ENCODE measurements at places on chromosomes 7 and 10.

DNA sequence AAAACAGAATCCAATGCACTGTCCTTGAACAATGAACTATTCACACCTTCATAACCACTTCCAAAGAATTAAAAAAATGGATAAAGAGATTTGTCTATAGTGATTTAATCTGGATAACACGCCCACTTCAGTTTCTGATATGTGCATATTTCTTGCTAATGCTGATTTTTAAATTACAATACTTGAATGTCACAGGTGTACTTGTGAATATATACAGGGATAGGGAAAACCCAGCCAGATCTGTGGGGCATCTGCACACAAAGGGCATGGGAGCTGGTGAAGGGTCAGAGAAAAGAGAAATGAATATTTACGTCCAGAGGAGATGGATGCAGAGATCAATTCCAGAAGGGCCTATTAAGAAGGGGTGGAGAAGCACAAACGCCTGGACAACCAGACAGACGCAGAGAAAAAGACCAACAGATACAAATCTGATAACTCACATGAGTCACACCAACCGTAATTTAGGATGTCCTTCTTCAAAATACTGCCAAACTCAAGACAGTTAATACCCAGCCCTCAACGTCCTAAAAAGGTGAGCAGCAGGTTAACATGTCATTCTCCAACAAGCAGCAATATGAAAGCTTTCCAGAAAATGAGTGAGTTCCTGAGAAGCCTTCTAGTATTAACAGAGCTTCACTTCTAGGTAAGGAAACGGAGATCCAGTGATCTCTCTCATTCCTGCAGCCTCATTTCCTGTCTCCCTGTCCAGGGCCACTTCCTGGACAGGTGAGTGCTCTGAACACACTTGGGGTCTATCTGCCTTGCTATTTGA is 41.9 kb downstream of the PIP4K2A start:
- DNase-seq = no peak

GRCh38 chr7:85030893-85031292 is 156.0 kb downstream of the SEMA3D start:
- DNase-seq = peak; percentile 54

DNA sequence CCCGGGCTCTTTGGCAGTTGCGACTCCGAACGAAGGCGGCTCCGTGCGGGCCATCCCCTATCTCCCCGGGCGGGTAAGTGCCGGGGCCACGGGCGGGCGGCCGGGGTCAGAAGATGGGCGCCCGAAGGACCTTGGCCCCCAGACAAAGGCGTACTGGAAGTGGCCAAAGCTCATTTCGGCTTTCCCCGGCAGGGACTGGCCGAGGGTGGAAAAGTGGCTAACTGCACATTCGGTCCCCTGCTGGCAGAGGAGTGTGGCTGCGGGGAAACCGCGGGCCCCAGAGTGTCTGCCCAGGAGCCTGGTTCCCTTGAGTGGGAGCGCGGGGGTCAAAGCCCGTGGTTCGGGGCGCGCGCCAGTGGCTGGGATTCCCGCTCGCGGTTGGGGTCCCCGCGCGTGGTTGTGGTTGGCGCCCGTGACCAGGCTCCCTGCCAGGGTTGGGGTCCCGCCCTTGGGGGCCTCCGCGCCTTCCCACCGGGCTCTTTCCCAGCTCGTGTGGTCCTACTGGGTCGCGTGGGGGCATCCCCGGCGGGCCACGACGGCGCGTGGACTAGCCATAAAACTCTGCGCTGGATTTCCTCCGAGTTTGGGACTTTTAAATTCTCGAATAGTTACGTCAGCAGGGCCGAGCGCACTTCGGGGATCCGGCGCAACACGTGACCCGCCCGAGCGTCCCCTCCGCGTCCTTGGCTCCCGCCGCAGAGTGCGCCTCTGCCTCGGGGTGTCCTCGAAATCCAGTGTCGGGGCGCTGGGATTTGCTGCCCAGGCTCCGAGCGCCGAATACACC is 124.4 kb downstream of the TACC2 start:
- DNase-seq = peak; percentile 27

DNA sequence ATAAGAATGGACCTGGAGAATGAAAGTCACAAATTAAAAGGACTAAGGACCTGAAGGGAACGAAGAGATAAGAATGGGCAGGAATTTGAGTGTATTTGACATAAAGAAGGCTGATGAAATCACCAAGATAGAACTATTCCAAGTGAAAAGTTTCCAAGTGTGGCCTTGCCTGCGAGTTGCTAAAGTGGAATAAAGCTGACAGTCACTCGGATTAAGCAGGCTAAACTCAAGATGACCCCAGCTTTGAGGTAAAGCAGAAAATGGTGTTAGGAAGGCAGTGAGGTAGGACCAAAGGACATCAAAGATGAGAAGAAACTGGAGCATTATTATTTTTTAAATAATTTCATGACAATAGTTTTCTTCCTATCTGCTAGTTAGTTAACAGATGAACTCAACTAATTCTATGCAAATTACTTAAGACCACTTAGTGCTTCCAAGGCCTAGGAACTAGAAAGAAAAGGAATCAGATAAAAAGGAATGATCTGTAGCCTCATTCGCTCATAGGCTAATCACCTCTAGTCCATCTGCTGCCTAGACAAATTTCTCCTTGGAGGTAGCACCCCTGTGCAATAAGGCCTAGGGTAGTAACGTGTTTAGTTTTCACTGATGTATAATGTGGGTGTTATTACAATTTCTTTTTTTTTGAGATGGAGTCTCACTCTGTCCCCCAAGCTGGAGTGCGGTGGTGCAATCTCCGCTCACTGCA is 34.5 kb downstream of the EZH2 start:
- DNase-seq = no peak

- DNase-seq = no peak
Measured at GRCh38 chr7:32170838-32171237, 100.6 kb upstream of the PDE1C start.

GRCh38 chr10:1199345-1199673 is 143.1 kb downstream of the WDR37 start:
- DNase-seq = no peak

- no peak for DNase-seq
Measured at GRCh38 chr10:102269017-102269416, 23.7 kb downstream of the GBF1 start.

- DNase-seq = no peak
Measured at GRCh38 chr10:114605155-114605797, 52.8 kb downstream of the ABLIM1 start.

DNA sequence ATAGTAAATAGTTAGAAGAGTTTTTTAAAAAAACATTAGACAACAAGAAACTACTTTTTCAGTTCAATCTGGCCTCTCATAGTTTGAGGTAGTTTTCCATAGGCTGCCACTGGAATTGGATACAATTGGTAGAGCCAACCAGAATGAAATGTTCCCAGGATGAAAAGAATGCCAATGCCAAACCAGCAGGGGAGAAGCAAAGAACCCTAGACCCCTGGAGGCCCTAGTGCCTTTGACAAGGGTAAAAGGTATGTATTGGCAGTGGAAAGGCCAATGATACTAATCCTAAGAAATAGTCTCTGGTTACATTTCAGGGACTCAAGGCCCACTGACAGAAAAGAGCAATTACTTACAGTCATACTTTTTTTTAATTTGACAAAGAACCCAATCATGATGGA is 77.4 kb upstream of the SEM1 start:
- no peak for DNase-seq

- DNase-seq = no peak
Measured at GRCh38 chr10:85598646-85599045, 767.9 kb downstream of the GRID1 start.

- no peak for DNase-seq
Measured at GRCh38 chr7:67380858-67381257, 384.2 kb downstream of the TYW1 start.

- no peak for DNase-seq
Measured at GRCh38 chr7:117982071-117983055, 109.1 kb upstream of the CTTNBP2 start.

- DNase-seq = no peak
Measured at GRCh38 chr7:29149036-29149435, 2.7 kb upstream of the CPVL start.

DNA sequence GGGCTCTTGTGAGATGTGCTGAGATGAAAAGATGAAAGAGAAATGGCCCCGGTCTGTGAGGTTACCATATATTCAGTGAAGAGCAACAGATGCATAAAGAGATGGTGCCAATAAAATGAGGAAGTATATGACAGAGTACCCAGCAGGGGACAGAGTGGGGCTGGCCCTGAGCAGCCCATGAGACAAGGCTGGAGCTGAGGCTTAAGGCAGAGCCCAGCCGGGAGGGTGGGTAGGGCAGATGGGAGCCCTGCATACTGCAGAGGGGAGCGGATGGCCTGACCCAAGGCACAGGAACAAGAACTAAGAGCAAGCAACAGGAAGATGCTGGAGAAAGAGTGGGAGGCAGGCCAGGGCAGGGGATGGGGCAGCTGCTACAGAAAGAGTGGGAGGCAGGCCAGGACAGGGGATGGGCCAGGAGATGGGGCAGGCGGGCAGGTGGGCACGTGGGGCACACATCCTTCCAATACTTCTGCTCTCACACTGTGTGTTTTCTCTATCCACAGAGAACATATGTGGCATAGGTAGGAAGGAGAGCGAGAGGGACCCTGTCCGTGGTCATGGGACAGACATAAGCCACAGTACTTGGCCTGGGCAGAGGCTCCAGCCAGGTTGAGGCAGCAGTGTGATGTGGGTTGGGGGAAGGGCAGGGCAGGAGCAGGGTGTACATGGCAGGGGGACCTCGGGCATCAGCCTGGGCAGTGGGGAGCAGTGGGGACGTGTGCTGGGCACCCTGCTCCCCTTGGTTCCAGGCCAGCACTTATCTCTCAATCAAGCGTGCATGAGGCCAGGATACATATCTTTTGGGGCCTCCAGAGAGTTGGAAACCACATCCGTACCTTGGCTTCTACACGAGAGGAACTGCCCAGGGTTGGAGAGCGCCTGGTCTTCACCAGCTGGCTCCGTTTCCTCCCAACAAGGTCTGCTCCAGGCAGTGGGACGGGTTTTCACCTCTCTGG is 91.6 kb upstream of the IKZF1 start:
- DNase-seq = no peak

- no peak for DNase-seq
Measured at GRCh38 chr7:38978491-38978890, 782 bp downstream of the POU6F2 start.

DNA sequence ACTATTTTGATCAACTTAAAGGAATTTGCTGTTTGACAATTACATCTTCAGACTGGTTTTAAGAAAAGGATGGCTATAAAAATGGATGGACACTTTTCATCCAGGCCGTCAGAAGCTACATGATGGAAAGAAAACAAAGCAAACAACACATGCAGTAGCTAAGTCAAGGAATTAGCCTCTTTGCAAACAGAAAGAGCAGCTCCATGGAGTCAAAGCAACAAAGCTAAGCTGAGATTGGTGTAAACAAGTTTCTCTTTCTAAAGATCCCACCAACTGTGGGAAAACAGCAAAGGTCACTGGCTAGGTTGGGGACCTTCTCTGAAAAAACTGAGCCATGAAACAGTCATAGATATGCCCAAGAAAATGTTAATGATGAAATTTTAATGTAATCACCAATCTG is 98.9 kb downstream of the RNF133 start:
- DNase-seq = no peak

DNA sequence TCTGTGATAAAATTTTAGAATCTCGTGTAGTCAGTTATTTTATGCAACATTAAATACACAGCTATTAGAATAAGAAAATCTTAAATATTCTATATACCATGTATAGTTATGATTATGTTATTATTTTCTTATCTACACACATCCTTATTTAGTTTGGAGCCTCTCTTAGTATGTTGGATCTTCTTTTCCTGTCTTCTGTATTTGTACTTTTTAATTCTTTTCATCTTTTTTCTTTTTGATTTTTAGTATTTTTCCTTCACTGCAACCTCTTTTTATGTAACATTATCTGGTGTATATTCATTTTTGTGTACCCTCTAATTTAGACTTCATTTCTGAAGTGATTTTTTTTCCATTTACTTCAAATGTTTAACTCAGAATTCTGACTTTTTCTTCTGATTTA is 48.9 kb downstream of the ZMYND11 start:
- DNase-seq = no peak

GRCh38 chr7:3552499-3552898 is 251.4 kb downstream of the SDK1 start:
- peak; percentile 67 for DNase-seq

DNA sequence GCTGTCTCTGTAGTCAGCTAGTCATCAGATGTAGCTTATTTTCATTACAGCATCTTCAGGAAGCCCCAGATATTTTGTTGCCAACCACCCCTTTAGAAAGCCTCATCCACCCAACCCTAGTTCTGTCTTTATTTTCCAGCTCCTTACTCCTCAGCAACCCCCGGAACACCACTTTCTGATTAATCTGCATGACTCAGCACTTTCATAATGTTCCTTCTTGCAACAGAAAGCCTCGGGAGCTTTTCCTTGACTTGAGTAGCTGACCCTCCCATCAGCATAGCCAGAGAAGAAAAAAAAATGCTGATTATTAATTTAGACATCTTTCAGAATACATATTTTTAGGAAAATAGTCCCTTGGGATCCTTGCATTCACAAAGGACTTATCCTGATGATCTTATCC is 244.0 kb upstream of the CXCL12 start:
- peak; percentile 23 for DNase-seq

- peak; percentile 64 for DNase-seq
Measured at GRCh38 chr10:8144496-8144895, 90.0 kb downstream of the GATA3 start.

- DNase-seq = peak; percentile 98
Measured at GRCh38 chr10:72009425-72010081, 45.4 kb downstream of the CHST3 start.

DNA sequence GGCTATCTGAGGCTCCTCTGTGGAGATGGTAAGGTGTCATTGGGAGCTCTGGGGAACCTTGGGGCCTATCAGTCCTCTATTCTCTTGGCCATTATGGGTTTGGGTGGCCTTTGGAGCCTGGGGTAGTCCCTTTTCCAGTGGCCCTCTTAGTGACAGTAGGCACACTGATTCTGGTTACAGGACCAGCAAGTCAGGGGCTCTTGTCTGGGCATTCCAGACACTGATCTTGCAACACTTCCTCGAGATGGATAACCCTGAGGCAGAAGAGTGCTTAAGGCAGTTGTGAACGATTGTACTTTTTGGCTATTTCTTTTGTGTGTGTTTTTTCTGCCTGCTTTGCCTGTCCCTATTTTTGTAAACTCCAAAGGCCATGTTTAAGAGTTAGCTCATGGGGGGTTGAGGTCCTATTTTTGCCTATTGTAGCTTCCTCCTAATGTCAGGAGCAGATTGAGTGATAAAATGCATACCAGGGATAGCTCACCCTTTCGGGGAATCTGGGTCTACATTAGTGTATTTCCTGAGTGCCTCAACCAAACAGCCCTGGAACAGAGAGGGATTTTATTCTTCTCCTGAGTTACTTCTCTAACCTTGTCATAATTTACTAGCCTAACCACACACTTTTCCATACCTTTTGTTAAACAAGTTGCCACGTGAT is 61.2 kb downstream of the PRKAR2B start:
- no peak for DNase-seq

GRCh38 chr10:62559481-62560200 is 185.5 kb downstream of the ZNF365 start:
- DNase-seq = no peak

GRCh38 chr10:61900829-61901792 is at the start of gene ARID5B:
ARID5B (plus strand) TSS chr10:61901699; CDS start chr10:61901710, 11 bp downstream.
- peak; percentile 70 for DNase-seq

Measured in amniotic epithelial cell (primary cell).